Ovary (tissue), 10 donors: ENCODE measurements at places on chromosomes 6 and 20.

- no peak for DNase-seq
These were observed 48.2 kb upstream of the MLN start for GRCh38 chr6:33851959-33852358.

- DNase-seq: no peak
These were observed 119.5 kb upstream of the CD93 start for GRCh38 chr20:23205611-23206041.

GRCh38 chr20:23161968-23162696, 76.0 kb upstream of the CD93 start:
- peak; percentile 64 for DNase-seq

GRCh38 chr6:139173172-139173571, 38.3 kb downstream of the HECA start:
- no peak for DNase-seq

- DNase-seq: peak; percentile 62
These were observed 873.7 kb downstream of the KIF16B start for GRCh38 chr20:15699431-15700146.

GRCh38 chr6:134880487-134881190, 69.3 kb downstream of the ALDH8A1 start:
- DNase-seq: no peak

DNA sequence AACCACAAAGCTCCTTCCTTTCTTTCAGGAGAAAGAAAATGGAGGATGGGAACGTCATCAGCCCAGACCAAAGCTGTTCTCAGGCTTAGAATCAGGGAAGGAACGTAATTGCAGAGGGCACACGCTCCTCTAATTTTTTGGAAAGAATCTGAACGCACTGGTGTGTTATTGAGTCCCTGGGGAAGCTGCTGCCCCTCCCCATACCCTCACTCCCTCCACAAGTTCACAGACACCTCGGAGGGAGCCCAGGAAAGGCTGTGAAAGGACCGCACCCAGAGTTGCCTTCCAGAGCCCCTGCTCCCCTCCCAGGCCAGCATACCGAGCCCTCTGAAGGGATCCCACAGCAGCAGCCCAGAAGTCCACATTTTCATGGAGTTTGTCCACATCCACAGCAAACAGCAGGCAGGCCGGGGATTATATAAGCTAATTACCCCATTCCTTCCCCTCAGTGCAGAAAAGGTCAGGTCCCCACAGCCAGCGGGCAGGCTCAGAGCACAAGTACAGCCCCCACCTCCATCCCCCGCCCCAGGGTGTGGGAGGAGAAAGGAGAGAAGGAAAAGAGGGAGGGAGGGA, 53.7 kb downstream of the ANKRD60 start:
- peak; percentile 79 for DNase-seq

- no peak for DNase-seq
These were observed 99.3 kb downstream of the SESN1 start for GRCh38 chr6:108995296-108995695.

GRCh38 chr20:13684566-13685222, 46.0 kb upstream of the TASP1 start:
- DNase-seq: no peak

- no peak for DNase-seq
These were observed 727.8 kb downstream of the QKI start for GRCh38 chr6:164142322-164142721.

GRCh38 chr6:152566103-152566875, 70.9 kb downstream of the SYNE1 start:
- peak; percentile 63 for DNase-seq

DNA sequence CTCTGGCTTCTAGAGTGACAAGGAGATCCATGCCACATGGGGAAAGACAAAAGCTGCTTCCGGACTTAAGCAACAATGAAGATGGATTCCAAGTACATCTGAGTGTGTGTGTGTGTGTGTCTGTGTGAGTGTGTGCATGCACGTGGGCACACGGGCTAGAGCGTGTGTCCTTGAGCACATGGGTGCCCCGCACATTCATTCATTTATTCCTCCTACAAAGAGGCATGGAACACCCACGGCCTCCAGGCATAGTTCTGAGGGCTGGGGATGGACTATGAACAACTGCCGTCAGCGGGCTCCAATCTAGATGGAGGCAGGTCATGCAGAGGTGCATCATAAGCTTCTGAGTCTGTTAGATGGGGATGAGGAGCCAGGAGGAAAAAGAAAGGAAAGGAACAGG, 49.1 kb downstream of the GRM4 start:
- no peak for DNase-seq

DNA sequence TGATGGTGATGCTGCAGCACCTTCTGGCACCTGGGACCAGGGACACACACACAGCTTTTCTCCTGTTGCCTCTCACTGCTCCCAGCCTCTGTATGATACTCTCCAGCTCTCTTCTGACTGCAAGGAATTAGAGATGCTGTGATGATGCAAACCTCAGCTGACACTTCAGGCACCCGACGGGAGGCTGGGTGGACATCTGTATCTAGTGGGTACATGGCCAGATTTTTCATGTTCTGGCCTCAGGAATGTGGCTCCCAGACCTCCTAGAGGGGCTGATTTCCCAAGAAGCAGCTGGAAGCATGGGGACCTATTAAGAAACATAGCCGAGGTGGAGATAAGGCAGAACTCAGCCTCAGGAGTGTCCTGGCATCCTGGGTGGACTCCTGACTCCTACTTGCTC, 6.8 kb upstream of the EPB41L1 start:
- DNase-seq: no peak

- no peak for DNase-seq
These were observed 105.7 kb upstream of the LAMP5 start for GRCh38 chr20:9408422-9409300.

DNA sequence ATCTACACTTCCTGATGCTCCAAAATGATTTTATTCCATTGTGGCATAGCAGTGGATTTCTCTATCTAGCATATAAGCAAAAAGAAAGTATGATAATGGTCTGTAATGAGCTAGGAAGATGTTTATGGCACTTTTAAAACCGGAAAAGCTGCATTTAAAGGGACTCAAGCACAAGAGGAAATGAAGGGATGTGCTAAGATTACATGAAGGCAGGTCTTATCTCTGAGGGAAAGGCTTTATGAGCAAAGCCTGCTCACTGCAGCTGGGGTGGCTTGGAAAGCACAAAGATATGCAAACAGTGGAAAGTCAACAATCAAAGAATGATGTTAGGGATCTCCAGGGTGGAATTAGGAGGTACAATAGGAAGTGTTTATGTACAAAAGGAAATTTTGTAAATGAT, 138.2 kb downstream of the TENT5A start:
- no peak for DNase-seq

GRCh38 chr6:15763837-15764236, 101.0 kb upstream of the DTNBP1 start:
- no peak for DNase-seq

DNA sequence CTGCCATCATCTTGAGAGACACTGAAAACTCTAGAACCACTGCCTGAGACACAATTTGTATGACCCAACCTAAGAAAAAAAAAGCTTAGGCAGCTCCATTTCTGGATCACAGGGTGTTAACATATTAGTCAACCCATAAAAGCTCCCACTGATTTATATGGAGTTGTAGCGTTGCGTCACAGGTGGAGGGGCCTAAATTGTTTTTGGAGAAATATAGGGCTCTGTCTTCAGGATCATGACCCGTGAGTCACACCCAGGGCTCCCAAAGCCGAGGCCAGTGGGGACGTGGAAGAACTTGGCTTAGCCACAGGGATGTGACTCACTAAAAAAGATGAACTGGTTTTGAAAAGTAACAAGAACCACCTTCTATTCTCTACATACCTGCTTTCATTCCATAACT, 116.5 kb upstream of the BMP2 start:
- DNase-seq: peak; percentile 31

- no peak for DNase-seq
These were observed 313.5 kb upstream of the MANEA start for GRCh38 chr6:95263840-95264239.

DNA sequence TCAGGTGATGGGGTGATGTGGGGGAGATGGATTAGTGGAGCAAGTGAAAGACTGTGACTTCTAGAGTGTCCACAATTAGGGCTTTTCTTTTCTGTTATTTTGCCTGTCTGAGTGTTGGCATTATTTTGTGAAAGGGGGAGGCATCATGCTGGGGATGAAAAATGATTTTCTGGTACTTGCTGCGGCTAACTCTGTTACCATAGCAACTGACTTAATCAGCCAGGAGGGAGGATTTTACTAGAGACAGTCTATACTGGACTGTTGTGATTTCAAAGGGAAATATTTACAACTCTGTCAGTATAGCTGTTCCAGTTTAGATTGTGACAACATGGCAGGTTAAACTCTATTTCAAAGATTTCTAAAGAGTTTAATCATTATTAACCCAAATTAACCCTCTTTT, 30.4 kb upstream of the MRAP2 start:
- DNase-seq: no peak

DNA sequence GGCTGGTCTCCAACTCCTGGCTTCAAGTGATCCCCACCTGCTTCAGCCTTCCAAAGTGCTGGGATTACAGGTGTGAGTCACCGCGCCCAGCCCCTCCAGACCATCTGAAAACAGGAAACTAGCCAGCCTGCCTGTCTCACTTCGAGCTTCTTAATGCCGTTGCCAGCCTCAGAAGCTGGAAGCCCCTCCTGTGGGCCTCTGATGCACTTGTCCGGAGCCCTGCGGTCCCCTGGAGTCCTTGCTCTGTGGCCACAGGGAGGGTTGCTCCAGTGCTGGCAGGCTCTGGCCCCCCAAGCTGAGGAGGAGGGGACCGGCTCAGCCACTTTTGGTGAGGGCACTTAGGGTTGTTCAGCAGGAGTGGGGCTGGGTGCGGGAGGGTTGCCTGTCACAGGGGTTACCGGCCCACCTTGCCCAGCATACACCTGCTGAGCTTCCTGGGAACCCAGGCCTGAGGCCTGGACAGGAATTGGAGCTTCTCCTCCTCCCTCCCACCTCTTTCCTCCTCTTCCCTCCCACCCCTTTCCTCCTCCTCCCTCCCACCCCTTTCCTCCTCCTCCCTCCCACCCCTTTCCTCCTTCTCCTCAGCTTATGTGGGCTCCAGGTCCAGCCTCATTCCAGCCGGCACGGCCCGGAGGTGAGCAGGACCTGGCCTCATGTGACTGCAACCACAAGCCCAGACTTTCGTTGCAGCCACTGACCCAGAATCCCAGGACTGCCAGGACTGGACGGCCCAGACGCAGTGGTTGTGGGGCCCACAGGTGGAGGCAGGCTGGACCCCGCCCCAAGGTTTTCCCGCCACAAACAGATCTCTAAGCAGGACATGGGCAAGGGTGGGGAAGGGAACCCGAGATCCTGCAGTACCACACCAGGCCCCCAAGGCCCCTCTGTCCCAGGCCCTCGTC, 9.4 kb upstream of the BIRC7 start:
- no peak for DNase-seq

DNA sequence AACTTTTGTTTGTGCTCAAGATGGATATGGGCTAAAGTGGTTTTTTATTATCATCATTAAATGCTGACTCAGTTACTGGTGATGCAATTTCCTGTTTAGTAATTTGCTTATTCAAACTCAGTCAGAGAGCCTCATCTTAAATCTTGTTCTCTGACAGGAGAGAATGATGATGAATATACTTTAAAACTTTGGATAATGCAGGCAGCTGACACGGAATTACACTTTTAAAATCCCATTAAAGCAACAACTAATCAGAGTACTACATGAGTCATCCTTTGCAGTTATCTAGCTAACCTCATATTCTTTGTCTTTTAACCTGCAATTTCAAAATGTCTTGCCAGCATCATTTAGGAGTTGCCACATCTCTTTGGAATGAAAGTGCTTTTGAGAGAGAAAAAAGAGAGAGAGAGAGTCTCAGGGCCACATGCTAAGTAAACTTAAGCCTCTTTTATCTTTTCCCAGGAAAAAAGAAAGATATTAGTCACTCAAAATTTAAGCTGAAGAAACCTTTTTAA, 9.2 kb upstream of the C6orf141 start:
- DNase-seq: no peak

DNA sequence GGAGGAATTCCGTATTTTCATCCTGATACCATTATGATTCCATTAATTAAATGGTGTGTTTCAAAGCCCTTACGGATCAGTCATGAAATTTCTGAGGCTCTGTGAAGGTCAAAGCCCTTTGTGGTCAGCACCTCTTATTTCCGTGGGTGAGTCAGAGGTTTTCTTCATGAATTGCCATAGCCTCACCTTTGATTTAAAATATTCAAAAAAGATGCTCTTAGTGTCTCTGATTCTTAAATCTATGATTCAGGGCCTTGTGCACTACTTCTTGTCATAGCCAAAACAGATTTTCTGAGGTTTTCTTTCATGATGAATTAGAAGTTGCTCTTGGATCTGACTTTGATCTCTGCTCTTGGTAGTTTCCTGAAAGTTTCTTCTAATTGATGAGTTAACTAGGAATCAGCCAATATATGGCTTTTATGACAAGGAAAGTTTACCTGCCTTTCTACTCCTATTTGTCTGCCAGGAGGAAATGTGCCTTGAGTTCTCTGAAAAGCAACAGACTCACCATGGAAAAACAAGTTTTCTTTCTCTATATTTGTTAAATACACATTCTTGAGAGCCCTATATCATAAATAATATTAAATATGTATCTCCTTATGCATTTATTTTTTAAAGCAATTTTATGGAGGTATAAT, 613.0 kb downstream of the UTRN start:
- DNase-seq: no peak

- DNase-seq: no peak
These were observed 6.4 kb downstream of the TAB2 start for GRCh38 chr6:149323925-149324324.

DNA sequence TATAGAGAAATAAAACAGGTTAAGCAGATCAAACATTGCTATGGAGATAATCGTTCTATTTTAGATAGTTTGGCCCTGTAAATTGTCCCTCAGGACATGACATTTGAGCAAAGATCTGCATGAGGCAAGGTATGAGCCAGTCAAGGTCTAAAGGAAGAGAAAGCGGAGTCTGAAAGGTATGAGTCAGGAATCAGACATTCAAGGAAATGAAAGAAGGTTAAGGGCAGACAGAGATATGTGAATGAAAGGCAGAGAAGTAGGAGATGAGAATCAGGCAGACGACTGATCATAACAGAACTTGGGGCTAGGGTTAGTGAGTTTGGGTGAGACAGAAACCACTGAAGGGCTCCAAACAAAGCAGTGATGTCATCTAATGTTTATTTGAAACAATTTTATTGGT, 775.8 kb downstream of the MAFB start:
- DNase-seq: no peak

GRCh38 chr6:69780585-69781178, 16.1 kb downstream of the LMBRD1 start:
- no peak for DNase-seq

DNA sequence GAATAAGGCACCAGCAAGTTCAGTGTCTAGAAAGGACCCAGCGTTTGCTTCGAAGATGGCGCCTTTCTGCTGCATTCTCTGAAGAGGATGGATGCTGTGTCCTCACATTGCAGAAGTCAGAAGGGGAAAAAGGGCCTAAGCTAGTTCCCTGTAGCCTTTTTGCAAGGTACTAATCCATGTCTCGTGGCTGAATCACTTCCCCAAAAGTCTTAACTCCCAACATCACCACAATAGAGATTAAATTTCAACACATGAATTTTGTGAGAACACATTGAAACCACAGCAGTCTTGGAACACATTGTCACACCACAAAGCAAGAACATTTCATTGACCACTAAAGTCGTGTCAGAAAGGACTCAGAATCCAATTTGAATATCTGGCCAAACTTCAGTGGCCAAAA, 42.1 kb downstream of the KLHL31 start:
- DNase-seq: no peak
